Activated T-helper 1 cell treated with anti-CD3 and anti-CD28 coated beads, Interleukin-2, amount 50 U/mL, for 16 hours (primary cell): ENCODE measurements at places on chromosomes 3 and 15.

- DNase-seq: no peak
Observed at GRCh38 chr15:58710701-58711100, 38.8 kb downstream of the ADAM10 start.

GRCh38 chr15:65344914-65345275, 32.9 kb downstream of the IGDCC3 start:
- no peak for DNase-seq

GRCh38 chr3:4077950-4078349, 225.2 kb upstream of the SETMAR start:
- no peak for DNase-seq

GRCh38 chr15:58538225-58538727, 106.5 kb downstream of the LIPC start:
- DNase-seq: no peak

GRCh38 chr3:67463656-67464055, 190.8 kb downstream of the SUCLG2 start:
- DNase-seq: no peak

DNA sequence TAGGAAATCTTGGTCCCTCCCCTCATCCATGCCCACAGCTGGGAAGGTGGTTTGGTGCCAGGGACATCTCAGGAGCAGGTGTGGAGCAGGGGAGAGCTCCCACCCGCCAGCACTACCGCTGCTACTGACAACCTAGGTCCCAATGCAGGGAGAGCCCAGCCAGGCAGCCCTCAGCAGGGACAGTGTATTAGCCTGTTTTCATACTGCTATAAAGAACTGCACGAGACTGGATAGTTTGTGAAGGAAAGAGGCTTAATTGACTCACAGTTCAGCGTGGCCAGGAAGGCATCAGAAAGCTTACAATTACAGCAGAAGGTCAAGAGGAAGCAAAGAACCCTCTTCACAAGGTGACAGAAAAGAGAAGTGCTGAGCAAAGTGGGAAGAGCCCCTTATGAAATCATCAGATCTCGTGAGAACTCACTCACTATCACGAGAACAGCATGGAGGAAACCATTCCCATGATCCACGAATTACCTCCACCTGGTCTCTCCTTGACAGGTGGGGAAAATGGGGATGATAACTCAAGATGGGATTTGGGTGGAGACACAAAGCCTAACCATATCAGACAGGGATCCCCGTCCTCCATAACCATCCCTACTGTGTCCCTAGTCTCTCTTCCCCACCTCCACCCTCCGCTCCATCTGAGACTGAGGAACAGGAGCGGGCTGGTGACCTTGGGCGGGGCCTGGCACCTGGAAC, 218.6 kb downstream of the TBC1D2B start:
- DNase-seq: no peak

- no peak for DNase-seq
Observed at GRCh38 chr3:294096-294495, 97.5 kb downstream of the CHL1 start.

- DNase-seq: no peak
Observed at GRCh38 chr3:161393803-161394202, 22.5 kb upstream of the SPTSSB start.

GRCh38 chr15:35557544-35557943, 11.6 kb upstream of the DPH6 start:
- no peak for DNase-seq

GRCh38 chr3:184233127-184233843, 3.9 kb downstream of the VWA5B2 start:
- DNase-seq: no peak

- no peak for DNase-seq
Observed at GRCh38 chr15:77014132-77015081, 19.5 kb downstream of the PSTPIP1 start.

- no peak for DNase-seq
Observed at GRCh38 chr3:190444006-190444405, 5.7 kb downstream of the TMEM207 start.

- DNase-seq: no peak
Observed at GRCh38 chr15:41125931-41126642, 10.0 kb upstream of the INO80 start.

GRCh38 chr15:41944313-41944940, 27.9 kb downstream of the EHD4 start:
- no peak for DNase-seq

- no peak for DNase-seq
Observed at GRCh38 chr15:100201376-100202280, 140.1 kb downstream of the ADAMTS17 start.

- no peak for DNase-seq
Observed at GRCh38 chr15:32851572-32851971, 133.8 kb downstream of the GREM1 start.

GRCh38 chr3:61594144-61594963, 33.0 kb downstream of the PTPRG start:
- DNase-seq: no peak

- DNase-seq: no peak
Observed at GRCh38 chr15:57134851-57135250, 216.4 kb downstream of the TCF12 start.

- DNase-seq: no peak
Observed at GRCh38 chr15:66945286-66945685, 120.1 kb upstream of the SMAD3 start.

GRCh38 chr15:31402511-31403056, 75.9 kb downstream of the KLF13 start:
- DNase-seq: no peak
